Small intestine (tissue), 16 donors: ENCODE measurements at places on chromosomes 12 and 14. TPM values are rescaled to one million over a fixed set of nuclear protein-coding genes. Genes with fewer than 3 reads are reported as not detected.
A peak's percentile ranks its signal among the peaks of the same experiment; 100 is the strongest.

DNA sequence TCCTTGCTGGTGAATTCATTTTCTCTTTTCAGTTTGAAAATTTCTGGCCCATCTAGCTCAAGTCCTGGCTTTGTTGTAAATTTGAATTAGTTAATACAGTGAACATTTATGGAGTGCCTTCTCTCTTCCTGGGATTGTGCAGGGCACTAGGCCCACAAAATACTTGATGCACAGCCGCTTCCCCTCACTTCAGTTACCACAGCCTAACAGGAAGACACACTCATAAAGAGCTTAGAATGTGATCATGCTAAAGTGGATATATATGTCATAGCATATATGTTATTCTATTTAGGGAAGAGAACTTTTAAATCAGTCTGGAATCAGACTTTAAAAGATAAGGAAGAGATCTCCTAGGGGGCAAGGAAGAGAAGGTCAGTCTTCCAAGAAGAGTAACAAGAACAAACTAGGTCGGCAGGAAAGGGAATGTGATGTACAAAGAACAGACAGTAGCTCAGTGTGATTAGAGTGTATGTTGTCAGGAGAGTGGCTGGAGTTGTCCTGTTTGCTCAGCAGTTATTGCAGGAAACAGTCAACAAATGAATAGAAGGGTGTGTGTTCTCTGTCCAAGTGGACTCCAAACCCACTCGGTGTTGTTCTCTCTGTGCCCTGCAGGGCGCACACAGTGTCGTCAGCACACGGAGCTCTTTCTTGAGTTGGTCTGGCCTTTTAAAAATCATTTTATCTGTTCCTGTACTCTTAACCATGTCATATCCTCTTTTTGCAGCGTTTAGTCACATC is 74.4 kb downstream of the DAAM1 start:
- peak; percentile 60 for DNase-seq

- peak; percentile 45 for DNase-seq
Measured at GRCh38 chr14:73764406-73765280, 50.5 kb upstream of the PNMA1 start.

SLC7A7 gene
- 218 TPM for polyA plus RNA-seq

CDC42BPB gene
- polyA plus RNA-seq: 48.3 TPM

OTX2 gene
- polyA plus RNA-seq: not detected
